Stimulated activated CD8-positive, alpha-beta memory T cell treated with anti-CD3 and anti-CD28 coated beads, Interleukin-4, amount 100 ng/mL, for 1 hour (primary cell): ENCODE measurements at places on chromosomes 6 and 20.

DNA sequence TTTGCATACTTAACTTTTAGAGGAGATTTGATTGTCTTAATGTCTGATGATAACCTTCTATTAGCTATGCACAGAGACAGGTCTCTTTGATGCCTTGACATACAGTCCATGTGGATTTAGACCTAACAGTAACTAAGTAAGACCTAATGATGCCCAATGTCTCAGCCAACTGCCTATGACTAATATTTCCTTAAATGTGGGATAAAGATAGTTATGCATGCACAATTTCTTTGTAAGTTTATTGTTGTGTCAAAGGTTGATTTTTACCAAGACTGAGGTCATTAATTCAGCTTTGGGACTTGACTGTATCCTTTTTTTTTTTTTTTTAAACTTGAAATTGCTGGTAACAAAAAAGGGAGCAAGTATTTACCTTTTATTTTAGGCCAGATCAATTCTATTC lies 450.0 kb downstream of the HAO1 start:
- DNase-seq: no peak

DNA sequence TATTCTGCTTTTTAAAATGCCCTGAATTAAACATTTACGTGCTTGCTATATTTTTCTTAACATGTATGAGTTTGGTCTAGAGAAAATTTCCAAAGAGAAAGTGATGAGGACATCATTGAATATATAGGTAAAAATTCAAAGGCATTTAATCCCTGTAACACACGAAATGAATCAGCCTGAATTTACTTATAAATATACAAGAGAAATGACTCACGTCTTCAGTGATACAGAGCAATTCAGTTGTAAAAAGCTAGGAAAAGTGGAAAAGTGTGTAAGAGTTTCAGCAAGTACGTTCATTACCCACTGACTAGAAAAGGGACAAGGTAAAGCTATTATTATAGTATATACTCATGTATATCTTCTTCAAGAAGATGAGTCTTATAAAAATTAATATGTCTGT lies 124.8 kb downstream of the HIVEP1 start:
- DNase-seq: no peak

DNA sequence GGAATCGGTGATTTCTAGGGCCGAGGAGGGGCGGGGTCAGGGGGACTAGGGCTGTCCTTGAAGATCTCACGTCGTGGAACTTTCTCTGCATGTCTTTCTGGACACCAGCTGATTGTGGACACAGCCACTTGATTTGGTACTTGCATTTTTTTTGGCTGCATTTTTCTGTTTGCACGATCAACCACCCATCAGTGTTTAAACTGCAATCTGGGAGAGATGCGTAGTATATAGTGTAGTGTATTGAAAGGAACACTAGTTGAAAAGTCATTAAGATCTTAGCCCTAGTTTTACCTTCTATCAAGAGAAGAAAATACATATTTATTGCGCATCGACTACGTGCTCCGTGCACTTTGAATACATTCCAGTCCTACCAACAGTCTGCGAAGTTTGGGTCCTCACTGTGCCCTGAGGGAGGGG lies 657 bp downstream of the NT5DC1 start:
- no peak for DNase-seq

DNA sequence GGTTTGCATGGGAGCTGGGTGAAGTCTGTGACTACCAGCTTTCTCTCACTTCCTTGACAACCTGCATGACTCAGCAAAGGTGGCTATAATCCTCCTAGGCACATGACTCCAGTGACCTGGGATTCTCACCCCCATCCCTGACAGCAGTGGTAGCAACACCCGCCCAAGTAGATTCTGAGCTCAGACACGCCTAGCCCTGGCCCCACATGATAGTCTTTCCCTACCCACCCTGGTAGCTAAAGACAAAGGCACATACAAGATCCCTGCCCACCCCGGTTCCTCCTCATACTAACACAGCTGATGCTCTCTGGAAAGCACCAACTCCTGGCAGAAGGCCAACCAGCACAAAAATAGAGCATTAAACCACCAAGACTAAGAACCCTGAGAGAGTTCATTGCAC lies 25.9 kb upstream of the CRISP1 start:
- DNase-seq: no peak

DNA sequence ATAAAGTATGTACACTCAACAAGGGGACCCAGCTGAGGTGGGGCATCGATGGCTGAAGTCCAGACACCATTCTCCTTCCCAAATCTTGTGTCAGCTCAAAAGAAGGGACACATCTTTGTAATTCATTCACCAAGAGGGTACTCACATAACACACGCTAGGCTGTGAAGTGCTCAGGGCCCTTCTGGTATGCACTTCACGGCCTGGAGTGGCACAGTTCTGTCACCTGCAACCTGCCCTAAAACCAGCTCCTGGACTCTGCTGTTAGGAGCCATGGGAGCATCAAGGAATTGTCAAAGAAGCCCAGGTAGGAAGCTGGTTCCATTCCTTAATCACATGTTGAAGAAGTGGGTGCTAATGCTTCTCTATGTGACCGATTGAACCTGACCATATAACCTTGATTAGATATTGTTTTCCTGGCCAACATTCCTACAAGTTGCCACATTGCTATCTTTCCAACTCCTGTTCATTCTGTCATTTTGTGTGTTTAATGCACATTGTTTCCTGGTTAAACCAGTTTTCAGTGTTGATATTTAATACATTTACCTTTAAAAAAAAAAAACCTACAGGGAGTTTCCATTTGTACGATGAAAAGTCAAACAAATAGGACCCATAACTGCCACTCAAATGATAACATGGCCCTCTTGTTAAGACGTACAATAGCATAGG lies 127.3 kb downstream of the TNFRSF21 start:
- no peak for DNase-seq

GRCh38 chr6:79672631-79673111 lies 41.5 kb downstream of the SH3BGRL2 start:
- no peak for DNase-seq

DNA sequence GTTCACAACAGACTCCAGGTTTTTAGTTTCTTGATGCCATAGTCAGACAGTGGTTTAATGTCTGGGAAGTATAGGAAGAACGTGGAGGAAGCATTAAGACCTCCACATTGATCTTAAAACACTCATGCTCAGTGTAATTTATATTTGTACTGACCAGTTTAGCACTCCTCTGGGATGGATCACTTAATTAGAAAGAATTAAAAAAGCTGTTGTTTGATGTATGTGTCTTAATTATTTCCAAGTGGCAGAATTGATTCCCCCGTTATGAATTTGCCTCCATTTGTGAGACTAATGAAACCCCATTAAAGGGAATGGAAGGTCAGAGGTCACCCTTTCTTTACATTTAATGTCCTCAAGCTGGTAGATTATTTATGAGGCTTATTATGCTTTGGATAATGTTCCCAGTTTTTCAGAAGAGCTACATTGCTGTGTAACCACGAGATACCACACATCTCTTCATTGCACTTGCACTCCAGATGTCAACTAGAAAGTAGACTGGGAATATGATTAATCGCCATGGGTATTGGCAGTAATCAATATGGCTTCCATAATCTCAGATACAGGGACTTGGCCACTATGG lies 270.0 kb upstream of the JAG1 start:
- DNase-seq: no peak

- DNase-seq: no peak
These were observed 2.8 kb upstream of the KCNQ2 start for GRCh38 chr20:63475209-63475608.

GRCh38 chr20:49742948-49743347 lies 29.3 kb upstream of the B4GALT5 start:
- no peak for DNase-seq

DNA sequence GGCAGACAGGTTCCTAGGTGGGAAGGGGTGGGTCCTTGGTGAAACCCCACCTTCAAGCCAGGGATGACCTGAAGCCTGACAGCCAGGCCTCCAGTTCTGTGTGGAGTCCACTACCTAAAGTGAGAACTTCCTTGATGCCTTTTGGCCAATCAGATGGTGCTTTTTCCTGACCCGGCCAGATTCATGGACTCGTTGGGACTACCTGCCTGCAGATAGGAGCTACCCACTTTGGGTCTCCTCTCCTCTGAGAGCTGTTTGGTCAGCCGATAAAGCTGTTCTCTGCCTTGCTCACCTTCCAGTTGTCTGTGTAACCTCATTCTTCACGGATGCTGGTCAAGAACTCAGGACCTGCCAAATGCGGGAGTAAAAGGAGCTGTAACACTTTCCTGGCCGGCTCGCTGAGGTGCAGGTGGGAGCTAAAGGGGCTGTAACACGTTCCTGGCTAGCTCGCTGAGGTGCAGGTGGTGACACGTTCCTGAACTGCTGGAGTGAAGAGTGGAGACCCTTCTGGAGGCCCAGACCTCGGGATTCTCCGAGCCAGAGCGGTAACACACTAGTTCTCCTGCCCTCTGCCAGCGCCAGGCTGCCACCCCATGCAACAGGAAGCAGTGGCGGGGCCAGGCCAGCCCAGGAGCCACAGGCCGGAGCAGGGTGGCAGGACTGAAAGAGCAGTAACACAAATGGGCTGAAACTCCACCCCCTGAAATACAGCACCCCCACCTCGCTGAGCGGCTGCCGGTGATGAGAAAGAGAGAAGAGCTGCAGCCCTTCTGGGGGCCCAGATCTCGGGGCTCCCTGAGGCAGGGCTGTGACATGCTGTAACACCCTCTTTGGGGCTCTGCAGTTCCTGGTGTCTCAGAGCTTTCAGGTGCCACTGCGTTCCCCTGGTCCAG lies 13.6 kb upstream of the DBNDD2 start:
- no peak for DNase-seq

- no peak for DNase-seq
These were observed 29.5 kb downstream of the SLCO4A1 start for GRCh38 chr20:62671765-62672164.

DNA sequence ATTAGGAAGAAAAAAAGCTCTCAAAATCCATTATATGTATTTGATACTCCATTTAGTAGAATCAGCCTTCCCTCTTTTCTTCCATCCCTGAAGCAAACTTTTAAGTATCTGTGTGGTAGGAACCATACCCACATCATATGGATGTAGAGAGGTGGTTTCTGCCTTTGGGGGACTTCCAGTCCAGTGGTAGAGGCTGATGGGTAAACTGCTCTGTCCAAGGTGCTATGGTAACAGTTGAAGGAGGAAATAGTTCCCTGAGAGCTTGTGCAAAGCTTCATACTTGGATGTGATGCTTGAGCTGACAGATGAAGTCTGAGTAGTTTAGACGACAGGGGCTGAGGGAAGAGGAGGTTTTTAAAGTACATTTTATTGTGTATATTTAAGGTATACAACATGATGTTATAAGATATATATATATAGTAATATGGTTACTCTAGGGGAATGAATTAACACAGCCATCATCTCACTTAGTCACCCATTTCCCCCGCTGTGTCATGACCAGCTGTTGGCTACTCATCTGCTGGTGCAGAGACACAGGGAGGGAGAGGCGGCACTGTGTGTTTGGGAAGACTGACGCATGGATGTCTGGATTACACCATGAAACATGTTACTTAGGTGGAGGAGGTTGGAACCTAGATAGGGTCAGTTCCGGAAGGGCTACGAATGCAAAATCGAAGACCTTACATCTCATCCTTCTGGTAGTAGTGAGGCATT lies 185.2 kb downstream of the FARS2 start:
- DNase-seq: no peak

DNA sequence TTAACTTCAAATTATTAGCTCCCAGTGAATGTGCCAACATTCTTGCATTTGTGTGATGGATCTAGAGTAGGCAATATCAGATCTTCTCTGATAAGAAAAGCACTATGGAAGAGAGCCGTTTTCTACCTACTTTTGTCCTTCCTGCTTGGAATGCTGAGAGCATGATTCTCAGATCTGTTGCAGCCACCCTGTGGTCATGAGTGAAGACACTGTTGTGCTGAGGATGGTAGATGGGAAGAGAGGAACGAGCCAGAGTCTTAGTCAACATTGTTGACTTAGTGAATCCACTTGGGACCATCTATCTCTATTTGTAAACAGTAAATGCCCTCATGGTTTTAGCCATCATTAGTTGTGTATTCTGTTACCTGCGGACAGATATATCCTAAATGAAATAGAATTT lies 202.6 kb downstream of the CD109 start:
- DNase-seq: no peak

DNA sequence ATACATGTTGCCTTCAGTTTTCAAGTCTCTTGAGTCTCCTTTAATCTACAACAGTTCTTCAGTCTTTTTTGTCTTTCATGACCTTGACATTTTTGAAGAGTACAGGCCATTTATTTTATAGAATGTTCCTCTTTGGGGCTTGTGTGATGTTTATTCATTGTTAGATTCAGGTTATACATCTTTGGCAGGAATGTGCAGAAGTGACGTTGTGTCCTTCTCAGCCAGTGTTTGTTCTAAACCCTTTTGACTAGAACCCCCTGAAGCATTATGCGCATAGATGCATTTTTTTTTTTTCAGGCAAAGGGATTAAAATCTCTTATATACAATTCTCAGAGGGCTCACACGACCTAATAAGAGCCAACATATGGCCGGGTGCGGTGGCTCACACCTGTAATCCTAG lies 11.2 kb upstream of the NCOA5 start:
- no peak for DNase-seq

DNA sequence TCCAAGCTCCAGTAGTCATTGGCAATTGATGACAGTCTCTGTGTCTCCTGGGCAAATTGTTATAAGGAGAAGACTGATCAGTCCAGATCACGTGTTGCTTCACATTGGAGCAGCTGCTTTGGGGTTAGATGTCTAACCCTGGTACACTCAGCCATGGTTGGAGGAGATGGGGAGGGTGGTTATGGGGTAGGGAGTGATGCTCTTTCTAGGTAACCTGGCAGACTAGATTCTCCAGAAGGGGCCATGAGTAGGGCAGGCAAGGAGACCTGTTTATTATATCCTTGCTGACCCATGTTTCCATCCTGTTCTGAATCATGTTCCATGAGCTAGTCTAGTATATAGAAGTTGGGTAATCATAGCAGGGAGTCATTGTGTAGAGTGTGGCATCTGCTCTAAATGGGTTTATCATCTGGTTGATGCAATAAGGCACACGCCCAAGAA lies 50.8 kb upstream of the BACH2 start:
- no peak for DNase-seq

DNA sequence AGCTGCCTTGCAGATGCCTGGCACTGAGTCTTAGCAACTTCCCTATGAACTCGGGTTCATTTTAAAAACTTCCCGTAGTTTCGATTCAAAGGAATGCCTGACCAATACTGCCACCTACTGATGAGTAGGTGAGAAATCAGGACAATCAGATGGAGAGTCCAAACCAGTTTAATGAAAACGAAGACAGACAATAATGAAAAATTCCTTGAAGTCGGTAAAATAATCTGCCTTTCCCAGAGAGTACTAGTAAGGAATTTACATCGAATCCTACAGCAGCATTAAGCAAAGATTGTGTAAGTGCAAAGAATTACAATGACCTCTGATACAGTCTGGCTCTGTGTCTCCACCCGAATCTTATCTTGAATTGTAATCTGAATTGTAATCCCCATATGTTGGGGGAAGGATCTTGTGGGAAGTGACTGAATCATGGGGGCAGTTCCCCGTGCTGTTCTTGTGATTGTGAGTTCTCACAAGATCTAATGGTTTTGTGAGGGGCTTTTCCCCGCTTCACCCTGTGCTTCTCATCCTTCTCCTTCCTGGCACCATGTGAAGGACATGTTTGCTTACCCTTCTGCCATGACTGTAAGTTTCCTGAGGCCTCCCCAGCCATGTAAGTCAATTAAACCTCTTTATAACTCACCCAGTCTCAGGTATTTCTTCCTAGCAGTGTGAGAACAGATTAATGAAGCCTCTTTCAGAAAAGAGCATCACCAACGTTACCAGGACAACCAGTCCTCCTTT lies 134.4 kb downstream of the ARHGAP18 start:
- DNase-seq: no peak
